ENCODE measurements at places on chromosomes 11 and 22. TPM values are rescaled to one million over a fixed set of nuclear protein-coding genes. Genes with fewer than 3 reads are reported as not detected.

MADD gene
- total RNA-seq, result 33.0 TPM

TRPM5 gene
- not detected for total RNA-seq

C1QTNF5 gene
- 20.0 TPM for total RNA-seq

OR52I2 gene
- total RNA-seq, result not detected

LRRC56 gene
- total RNA-seq, result 3.1 TPM

TSKU gene
- 12.7 TPM for total RNA-seq

LINC01488 gene
- not detected for total RNA-seq

HMGXB4 gene
- total RNA-seq, result 19.8 TPM

TREH gene
- total RNA-seq, result not detected

CYP2D6 gene
- total RNA-seq, result 1.1 TPM
